ENCODE measurements at places on chromosomes 12 and 14. TPM values are rescaled to one million over a fixed set of nuclear protein-coding genes. Genes with fewer than 3 reads are reported as not detected.

The PPP1R1A gene
- 4.0 TPM for total RNA-seq

DNA sequence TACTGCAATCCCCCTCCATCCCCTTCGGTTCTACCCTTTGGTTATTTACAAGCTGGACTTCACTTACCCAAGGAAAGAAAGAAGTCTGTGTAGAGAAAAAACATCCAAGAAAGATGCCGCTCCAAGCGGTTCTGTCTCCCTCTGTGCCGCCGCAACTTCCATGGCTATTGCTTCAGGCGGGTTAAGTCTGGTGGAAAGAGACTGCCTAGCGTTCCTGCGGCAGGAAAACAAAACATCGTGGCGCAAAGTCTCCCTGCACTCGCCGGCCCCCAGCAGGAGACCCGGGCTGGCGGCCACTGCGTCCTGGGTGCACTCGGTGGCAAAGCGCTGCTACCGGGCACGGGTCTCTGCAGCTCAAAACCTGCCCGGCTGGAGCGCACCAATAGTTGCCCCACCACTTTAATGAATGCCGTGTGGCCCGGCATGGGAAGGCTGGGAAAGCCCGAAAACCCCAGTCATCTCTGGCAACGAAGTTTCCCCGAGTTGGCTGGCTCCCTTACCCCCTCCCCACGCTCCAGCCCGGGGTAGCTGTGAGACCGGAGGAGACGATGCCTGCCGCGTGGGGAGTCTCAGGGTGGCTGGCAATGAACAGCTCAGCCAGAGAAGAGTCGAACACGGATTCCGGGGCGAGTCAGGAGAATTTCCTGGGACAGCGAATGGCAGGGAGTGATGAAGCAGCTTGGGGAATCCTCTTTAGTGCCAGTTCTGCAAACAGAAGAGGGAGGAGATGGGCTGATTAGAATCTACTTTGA is 3.5 kb upstream of the KCNK10 start:
- DNase-seq = no peak

DNA sequence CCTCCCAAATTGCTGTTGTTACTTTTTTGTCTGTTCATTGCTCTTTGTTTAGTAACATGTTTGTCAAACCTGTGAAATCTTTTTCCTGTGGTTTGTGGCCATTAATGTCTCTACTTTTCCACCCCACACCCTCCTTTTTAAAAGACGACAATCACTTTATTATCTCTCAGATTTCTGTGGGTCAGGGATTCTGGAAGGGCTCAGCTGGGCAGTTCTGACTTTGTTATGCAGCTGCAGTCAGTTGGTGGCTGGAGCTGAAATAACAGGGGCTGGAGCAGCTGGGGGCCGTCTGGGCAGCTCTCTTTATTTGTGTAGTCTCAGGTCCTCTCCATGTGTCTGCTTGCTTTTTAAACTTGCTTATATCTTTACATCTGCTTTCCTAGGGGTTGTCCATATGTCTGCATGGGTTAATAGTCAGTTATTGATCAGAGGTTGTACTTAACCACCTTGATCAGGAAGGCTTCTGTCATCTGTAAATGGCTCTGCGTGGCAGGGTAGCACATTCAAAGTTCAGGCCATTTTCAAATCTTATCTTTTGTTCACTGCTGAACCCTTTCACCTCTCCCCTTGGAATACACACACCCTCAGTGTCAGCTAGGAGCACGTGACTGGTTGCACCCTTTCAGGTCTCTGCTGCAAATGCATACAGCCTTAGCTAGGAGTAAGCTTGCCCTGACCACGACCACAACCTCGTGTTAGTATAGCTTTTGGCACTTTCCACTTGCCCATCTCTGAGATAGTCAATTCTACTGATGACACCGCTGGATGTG is 27.9 kb downstream of the BORCS5 start:
- DNase-seq = no peak

DNA sequence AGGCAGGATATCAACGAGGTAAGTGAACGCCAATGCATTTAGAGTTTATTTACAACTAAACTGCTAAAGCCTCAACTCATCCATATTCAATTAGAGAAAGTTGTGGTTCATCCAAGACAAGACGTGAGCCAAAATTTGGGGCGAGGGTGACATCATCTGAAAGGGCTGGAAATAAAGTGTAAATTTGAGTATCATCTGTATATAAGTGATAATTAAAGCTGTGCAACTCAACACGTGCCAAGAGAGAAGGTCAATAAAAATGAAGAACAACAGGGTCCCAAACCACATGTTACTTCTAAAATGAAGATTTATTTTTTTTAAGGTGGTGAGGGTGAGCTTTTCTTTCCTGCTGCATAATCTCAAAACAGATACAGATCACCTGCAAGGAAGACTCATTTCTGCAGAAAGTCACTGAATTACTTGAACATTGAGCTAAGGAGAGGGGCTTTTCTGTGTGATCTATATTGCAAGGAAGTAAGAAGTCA is 203.6 kb downstream of the EFCAB11 start:
- DNase-seq = no peak

Measured in renal cortical epithelial cell (primary cell).